Midbrain (tissue), 1 donor: ENCODE measurements at places on chromosomes 6 and 20.

DNA sequence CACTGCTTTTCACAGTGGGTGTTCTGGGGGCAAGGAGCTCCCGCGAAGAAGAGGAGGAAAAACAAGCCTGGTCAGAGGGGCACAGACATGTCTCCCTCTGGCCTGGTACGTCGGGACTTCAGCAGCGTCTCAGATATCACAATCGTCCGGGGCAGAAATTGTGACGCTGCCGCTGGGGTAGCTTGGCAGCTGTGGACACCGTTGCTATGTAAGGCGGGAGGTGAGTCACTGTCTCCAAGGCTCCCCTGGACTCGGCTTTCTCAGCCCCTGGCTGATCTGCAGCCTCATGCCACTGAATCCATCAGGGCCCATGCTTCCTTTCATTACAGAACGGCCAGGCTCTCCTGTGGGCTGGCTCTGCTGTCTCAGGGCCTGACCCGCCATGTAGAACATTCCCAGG is 98.7 kb downstream of the SULF2 start:
- DNase-seq: no peak

GRCh38 chr6:65399355-65400084 is 307.5 kb downstream of the EYS start:
- DNase-seq: no peak

GRCh38 chr6:109103942-109104341 is 8.6 kb downstream of the CEP57L1 start:
- DNase-seq: no peak

GRCh38 chr6:139605350-139605749 is 230.9 kb upstream of the CITED2 start:
- no peak for DNase-seq

DNA sequence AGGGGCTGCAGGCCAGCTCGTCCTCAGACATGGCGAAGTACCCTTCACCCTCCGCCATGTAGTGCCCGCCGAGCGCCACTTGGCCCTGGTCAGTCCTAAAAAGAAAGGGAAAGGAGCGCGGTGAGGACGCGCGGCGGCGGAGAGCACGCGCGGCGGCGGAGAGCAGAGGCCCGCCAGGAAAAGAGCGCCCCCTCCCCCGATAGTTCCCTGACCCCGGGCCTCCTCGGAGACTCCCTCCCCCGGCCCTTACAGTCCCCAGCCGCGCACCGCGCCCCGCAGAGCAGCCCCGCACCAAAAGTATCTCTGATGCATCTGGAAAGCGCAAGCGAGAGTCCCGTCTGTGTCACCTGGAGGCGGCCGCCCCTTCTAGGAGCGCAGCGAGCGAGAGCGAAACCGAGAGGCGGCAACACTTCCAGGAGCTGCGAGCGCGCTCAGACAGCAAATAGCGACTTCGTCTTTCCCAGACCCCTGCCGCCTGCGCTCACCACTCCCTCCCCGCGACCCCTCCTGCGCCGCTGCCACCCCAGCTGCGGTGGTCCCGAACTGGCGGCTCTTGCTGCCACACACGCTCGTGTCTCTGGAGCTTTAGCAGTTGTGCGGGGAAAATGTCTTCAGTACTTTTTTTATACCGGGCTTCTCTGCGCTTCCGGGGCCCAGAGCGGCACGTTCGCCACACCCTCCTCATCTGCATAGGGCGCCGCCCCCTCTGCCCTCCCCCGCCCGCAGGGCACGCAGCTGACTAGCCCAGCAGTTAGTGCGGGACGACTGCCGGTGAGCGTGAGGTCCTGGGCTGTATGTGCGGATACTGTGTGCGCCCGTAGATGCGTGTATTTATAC is at the start of gene TENT5A:
TENT5A (minus strand) TSS at position 598 of the 837 bp plus-strand sequence; CDS start at position 58, 540 bp downstream.
- DNase-seq: peak; percentile 65
